ENCODE measurements at places on chromosomes 11 and 22.
A peak's percentile ranks its signal among the peaks of the same experiment; 100 is the strongest.

GRCh38 chr11:126725521-126725920 is 275.0 kb downstream of the KIRREL3 start:
- DNase-seq, result no peak

DNA sequence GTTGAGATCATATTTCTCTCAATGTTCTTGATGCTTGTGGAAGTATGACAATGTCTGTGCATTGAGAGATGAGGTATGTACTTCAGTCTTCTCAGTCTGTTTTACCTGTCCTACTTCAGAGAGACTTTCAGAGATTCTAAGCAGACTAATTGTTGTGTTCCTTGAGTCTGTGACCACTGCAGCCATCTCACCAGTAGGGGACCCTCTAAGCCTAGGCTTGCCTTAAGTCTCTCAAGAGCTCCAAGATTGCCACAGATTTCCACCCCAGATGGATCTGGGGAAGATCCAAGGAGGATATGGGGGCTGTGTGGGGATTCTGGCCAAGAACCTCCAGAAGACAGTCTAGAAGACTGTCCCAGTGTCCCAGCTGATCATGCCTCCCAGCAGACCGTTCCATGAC is 179.9 kb upstream of the PLET1 start:
- no peak for DNase-seq

GRCh38 chr22:41826430-41827383 is 6.2 kb upstream of the SREBF2 start:
- DNase-seq, result no peak

DNA sequence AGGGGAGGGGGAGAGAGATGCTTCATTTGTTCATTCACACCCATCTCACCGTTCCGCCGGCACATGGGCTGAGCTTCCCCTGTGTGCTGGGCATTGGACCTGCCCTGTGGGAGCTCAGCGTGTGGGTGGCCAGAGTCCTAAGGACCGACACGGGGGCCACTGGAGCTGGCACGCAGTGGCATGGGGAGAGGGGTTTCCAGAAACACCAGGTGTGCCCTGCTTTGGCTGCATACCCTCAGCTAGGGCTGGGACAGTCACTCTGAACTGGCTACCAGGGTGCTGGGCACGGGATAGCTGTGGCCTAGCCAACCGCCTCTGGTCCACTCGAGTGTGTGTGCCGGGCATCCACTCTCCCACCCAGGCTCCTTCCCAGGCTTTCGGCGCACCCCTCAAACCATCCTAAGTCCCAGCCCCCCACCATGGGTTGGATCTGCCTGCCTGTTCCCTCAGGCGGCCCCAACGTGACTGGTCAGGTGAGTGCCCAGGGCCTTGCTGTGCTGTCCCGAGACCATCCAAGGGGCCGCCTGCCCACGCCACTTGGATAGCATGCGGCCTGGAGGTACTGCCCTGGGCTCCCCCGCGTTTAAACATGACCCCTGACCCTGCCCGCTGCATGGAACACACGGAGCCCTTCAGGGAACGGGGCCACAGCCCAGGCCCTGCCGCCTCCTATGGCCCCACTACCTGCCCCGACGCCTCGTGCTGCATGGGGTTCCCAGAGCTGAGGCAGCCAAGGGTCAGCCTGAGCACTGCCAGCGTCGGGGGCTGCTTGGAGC is 51.6 kb upstream of the LINC01488 start:
- DNase-seq, result no peak

DNA sequence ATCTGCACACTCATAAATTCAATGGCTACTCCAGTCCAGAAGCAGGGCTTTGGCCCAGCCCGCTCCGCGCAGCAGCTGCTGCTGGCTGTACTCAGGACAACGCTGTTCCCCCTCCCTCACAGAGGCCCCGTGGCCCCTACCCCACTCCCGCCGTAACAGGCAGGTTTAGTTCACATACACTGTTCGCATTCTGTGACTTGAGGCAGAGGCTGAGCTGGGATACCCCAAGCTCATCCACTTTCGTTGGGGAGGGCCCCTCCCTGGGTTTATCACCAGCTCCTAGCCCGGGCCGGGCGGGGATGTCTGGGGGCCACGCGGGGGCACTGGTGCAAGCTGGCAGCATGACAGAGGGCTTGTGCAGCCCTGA is 52.4 kb downstream of the SYT13 start:
- DNase-seq, result no peak

- no peak for DNase-seq
These were observed 22.7 kb upstream of the OR52M1 start for GRCh38 chr11:4522339-4522738.

DNA sequence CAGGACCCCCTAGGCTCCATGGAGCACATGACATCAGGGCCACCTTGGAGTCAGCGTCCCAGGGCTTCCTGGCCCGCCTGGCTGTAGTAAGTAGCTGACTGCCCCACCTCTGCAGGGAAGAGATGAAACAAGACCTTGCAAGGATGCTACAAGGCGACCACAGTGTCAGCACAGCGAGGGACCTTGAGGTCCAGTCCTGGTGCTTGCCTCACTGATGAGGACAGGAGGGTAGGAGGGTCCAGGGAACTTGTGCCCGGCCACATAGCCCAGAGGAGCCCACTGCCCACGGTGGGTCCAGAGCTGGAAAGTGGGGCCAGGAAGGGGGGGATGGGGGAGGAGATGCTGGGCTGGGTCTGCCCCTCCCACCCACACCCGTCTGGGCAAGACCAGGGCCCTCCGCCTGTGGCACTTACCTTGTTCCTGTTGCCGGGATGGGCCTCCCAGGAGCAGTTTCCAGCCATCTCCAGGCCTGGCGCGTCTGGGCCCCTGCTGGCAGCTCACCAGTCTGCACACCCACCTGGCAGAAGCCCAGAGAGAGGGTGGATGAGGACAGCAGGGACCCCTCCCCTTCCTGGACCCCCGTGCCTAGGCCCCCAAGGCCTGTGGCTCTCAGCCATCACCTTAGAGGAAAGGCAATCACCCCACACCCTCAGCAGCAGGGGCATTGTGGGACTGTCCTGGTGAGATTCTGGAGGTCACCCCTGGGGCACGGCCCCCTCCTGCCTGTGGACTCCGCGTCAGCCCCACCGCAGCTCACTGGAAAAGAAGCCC is 3.4 kb downstream of the MRGPRF start:
- no peak for DNase-seq

GRCh38 chr11:35937700-35938099 is 6.2 kb upstream of the LDLRAD3 start:
- no peak for DNase-seq

DNA sequence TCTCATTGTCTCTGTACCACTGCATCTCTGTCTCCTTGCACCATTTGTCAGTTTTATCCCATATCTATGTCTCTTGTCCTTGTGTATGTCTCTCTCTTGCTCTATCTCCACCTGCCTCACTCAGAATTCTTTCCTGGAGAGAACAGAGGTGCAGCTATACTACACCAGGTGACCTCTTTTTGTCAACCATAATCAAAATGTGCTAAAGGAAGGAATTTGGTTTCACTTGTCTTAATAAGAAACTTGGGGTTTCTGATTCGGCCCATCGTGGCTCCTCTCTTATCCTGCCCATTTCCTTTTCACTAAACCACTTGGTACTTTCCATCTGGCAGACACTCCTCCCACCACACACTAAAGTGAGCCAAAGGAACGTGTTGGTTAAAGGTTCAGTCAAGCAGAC is 2.0 kb upstream of the C11orf42 start:
- DNase-seq, result no peak

DNA sequence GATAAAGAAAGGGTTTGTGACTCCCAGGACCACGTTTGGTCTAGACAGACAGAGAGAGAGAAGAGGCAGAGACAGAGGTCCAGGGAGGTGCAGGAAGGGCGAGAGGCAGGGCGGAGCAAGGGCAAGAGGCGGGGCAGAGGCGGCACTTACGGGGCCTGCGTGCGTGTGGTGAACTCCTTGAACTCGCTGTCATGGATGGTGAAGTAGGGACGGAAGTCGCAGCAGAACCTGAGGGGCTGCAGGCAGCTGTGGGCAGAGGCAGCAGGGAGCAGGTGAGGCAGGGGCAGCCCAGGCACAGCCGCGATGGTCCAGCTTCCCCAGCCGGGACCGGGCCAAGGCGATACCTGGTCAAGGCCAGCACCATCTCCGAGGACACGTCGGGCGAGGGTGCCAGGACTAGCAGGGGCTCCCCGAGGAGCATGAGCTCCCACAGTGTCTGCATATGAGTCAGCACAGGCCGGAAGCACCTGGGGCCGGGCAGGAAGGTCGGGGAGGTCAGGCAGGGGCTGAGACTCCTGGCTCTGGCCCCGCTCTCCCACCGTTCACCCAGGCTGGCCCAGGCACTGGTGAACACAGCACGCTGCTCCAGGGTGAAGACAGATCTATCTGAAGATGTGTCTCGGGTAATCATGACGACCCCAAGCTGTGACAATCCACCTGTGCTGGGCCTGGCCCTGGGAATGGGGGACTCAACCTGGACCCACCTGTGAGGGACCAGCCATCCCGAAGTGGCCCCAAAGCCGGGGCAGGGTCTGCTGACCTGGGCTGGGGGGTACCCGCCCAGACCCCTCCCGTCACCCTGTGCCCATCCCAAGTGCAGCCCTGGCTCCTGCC is 7.2 kb upstream of the PLXNB2 start:
- DNase-seq, result peak; percentile 95

DNA sequence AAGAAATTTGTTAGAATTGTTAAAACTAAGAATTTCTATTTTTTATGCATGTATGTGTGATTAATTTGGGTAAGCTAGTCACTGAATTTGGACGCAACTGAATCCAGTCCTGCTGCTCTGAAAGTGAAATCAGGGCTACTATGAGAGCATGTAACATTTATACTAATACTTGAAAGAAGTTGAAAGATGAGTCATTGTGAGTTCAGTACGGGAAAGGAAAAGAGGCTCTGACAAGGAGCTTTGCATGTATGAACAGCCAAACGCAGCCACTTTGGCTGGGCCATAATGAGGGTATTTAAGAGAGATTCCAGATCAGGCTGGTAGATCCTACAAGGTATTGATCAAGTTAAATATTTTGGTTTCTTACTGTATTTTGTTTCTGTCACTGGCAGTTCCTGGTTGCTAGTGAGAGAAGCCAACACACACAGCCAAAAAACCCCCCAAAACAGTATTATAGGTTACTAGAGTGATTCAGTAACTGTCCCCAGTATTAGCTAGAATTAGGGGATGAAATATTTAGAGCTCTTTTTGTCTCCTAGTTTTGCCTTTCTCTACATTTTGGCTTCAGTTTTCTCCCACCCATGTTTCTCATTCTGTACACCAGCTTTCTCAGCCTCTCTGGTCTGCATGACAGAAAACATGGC is 14.1 kb downstream of the AASDHPPT start:
- peak; percentile 38 for DNase-seq

DNA sequence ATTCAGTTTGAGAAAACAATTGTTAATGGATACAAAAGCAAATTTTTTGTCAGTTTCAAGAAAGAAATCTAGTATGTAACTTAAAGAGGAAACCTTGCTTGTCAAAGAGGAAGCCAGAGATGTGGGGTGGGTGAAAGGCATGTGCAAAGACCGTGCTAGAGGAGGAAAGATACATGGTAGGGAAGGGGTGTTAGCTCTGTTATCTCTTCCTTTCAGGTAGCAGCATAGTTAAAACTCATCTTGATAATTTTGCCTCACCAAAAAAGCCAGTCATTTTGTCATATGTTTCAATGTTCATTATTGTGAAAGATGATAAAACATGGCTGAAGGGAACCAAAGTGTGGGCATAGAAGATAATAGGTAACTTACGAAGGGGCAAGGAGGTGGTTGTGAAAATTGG is 2.6 kb upstream of the MS4A2 start:
- no peak for DNase-seq

Measured in GM06990 (cell line).